ENCODE measurements at places on chromosomes 1 and 21. TPM values are rescaled to one million over a fixed set of nuclear protein-coding genes. Genes with fewer than 3 reads are reported as not detected.

GRCh38 chr1:62263006-62263813 is 56.0 kb downstream of the KANK4 start:
- peak; percentile 48 for DNase-seq

- DNase-seq = no peak
These were observed 979.2 kb downstream of the MRPL39 start for GRCh38 chr21:24628046-24628445.

- DNase-seq = no peak
These were observed 59.6 kb downstream of the FOXO6 start for GRCh38 chr1:41420860-41421259.

DNA sequence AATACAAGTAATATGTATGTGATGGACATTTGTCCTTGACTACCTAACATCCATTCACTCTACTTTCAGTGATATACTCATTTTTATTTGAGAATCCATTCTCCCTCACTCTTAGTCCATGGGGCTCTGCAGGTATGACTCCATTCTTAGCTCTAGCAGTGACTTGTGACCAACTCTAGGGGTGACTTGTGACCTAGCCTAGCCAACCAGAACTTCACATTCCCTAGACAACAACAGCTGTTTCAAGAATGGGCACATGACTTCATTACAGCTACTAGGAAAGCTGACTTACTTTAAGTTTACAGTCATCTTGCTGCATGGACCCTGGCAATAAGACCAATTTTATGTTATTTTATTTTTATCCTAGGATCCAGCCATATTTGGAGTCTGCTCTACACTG is 23.6 kb upstream of the DDX59 start:
- no peak for DNase-seq

The LCA5L gene
- polyA plus RNA-seq = 3.8 TPM
